ENCODE measurements at places on chromosomes 4 and X.
A peak's percentile ranks its signal among the peaks of the same experiment; 100 is the strongest.

GRCh38 chr4:15348695-15349094, 79.1 kb upstream of the C1QTNF7 start:
- no peak for DNase-seq

GRCh38 chr4:185869427-185869826, 57.4 kb upstream of the SORBS2 start:
- no peak for DNase-seq

DNA sequence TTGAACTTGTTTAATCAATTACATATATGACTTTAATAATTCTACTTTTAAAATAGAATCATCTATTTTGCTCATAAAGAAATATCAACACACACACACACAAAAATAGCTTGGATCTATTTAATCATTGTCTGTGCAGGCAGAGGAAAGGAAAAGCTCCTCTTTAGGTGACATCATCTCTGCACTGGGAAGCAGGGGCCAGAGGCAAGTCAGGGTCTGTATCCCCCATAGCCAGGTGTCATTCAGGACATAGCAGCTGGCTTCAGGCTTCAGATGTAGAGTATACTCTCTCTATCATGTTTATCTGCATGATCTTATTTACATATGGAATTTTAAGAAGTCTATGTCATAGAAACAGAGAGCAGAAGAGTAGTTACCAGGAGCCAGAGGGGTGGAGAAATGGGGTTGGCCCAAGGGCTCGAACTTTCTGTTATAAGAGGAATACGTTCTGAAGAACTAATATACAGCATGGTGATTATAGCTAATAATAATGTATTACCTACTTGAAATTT, 110.4 kb upstream of the LDB2 start:
- no peak for DNase-seq

- no peak for DNase-seq
Observed at GRCh38 chrX:74351760-74352159, 47.8 kb downstream of the ZCCHC13 start.

DNA sequence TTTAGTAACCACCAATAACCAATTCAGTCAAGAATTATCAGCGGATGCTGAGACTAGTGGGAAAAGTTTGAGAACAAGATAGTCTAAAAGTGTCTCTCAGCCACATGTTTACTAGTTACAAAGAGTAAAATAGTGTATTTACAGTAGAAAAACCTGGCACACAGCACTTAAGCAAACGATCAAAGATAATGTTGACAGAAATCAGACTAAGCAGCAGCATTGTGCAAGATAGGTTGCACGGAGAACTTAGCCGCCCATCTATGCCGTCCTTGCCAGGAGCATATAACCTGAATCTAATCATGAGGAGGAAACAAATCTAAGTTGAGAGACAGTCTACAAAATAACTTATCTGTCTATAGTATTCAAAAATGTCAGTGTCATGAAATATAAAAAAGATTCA, 35.3 kb downstream of the KLHL5 start:
- DNase-seq = no peak

GRCh38 chr4:16078195-16078760, 5.5 kb downstream of the PROM1 start:
- no peak for DNase-seq

- no peak for DNase-seq
Observed at GRCh38 chr4:172758586-172759340, 409.8 kb upstream of the GALNT7 start.

DNA sequence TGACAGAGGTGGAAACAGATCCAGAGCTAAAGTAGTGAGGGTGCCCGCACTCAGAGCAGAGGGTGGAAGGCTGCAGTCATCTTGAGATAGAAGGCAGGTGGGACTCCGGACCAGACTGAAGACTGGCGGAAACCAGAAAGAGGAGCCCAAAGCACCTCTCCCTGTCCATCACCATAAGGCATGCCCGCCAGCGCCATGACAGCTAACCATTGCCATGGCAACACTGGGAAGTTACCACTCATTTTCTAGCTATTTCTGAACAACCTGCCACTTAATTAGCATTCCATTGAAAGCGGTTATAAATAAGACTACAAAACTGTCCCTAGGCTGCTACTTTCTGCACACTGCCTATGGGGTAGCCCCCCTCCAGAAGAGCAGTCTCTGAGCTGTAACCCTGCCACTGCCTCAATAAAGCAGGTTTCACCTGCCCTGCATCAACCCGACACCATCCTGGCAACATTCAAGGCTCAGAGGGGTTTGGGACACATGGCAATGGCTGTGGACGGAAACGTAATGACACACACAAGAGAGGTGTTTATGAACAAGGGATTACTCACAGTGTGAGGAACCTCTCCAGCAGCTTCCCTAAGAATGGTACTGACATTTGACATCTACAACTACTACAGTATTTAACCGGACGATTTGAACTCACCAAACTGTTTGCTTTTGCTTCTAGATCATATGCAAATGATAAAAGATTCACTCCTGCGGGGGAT, 27.8 kb upstream of the FGFBP2 start:
- no peak for DNase-seq

DNA sequence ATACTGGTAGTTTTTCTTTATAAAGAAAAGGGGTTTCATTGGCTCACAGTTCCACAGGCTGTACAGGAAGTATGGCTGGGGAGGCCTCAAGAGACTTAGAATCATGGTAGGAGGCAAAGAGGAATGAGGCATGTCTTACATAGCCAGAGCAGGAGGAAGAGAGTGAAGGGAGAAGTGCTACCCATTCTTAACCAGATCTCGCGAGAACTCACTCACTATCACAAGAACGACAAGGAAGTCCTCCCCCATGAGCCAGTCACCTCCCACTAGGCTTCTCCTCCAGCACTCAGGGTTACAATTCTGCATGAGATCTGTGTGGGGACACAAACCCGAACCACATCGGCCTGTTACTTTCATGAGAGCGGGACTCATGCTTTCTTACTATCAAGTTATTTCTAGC, 240.5 kb downstream of the TENM3 start:
- no peak for DNase-seq

DNA sequence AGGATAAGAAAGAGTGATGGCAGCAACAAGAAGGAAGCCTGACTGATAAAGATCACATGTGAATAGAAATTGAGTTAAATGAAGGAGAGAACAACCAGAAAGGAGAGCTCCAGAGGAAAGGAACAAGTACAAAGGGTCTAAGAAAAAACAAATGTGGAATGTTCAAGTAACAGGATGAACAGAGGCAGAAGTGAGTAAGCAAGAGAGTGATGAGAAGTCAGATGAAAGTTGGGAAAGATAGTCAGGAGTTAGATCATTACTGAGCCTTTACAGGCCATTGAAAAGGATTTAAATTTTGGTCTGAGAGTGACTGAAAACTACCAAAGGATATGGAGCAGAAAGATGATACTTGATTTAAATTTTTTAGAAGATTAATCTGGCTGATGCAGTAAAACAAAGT, 38.1 kb downstream of the NFXL1 start:
- no peak for DNase-seq

DNA sequence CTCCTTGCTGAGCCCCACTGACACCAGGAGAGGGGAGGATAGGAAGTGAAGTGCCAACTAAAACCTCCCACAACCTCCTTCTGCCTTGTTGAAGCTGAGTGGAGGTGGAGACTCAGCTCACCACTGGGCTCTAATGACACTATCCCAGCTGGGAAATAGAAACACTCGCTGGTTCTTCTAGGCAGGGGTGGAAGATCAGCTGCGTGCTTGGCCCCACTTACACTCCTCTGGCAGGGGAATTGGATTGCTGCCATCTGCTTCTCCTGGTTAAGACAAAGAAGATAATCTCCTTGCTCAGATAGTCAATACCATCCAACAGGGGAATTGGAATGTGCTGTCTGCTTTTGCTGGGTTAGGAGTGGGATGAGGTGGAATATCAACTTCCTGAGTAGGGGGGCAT, 392.5 kb downstream of the ZNF674 start:
- DNase-seq = no peak

DNA sequence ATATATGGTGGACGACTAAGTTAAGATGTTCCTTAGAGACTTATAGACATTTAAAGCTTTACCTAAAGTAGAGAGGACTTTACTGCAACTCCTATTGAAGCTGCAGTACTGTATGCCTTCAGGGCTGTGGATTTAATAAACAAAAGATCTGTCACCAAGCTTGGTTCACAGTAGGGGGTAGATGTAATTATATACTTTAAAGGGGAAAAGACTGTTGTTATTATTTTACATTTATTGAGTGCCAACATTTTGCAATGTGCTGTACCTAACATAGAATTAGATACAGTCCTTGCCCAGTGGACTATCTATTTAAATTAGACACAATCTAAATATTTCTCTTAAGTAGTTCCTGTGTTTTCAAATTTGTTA, 67.2 kb downstream of the SLIT2 start:
- DNase-seq = no peak

DNA sequence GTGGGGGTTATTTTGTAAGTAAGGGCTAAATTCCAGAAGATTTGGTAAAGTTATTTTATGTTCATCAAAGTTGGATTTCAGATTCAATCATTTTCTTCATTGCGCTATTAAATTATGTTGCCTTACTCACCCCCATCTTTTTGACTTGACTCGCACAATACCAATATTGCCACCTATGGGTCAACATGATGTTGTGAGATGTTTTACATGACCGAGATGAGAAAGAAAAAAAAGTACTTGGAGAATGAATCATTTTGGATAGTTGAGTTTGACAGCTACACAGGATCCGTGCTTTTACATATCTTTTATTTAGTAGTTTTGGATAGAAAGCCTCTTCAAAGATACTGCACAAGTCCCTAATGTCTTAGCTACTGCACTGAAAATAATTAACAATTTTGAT, 224.2 kb upstream of the EMCN start:
- DNase-seq = no peak

- DNase-seq = no peak
Observed at GRCh38 chr4:167509551-167509950, 275.3 kb upstream of the SPOCK3 start.

GRCh38 chr4:79604152-79604551, 196.1 kb upstream of the GK2 start:
- DNase-seq = no peak

GRCh38 chrX:2848871-2849301, 20.2 kb downstream of the GYG2 start:
- no peak for DNase-seq

DNA sequence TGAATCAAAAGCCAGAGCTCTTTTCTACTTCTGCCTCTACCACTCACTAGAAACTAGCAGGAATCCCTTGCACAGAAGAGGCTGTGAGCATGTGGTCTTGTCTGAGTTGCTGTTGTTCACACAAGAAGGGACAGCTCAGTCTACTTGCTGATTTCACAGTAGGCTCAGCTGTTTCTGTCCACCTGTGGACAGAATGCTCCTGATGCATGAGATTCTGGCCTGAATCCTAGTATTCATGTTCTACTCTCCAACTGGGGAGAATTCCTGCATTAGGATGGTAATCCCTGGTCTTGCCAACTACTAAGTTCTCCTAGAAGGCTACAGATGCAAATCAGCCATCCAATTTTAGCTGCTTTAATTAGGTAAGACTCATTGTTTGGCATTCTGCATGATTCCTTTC, 112.8 kb downstream of the PPA2 start:
- no peak for DNase-seq

- DNase-seq = no peak
Observed at GRCh38 chr4:145170223-145170622, 10.2 kb downstream of the OTUD4 start.

GRCh38 chrX:12548746-12549145, 242.5 kb upstream of the PRPS2 start:
- DNase-seq = no peak

DNA sequence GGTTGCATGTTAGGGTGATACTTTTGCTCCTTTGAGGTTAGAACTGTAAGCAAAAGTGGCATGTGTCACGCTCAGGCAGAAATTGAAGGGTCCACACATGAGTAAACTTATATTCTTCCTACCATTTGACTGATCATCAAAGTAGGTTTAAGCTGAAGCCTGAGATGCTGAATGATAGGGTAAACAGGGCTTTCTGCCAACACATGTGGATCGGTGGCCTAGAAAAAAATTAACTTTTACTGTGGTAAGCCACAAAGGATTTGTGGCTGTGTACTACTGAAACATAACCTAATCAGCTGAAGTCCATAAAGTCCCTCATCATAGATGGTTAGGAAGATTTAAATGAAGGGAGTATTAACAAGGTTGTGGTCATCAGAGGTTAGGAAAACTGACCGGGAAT, 1070.1 kb downstream of the STPG2 start:
- no peak for DNase-seq

DNA sequence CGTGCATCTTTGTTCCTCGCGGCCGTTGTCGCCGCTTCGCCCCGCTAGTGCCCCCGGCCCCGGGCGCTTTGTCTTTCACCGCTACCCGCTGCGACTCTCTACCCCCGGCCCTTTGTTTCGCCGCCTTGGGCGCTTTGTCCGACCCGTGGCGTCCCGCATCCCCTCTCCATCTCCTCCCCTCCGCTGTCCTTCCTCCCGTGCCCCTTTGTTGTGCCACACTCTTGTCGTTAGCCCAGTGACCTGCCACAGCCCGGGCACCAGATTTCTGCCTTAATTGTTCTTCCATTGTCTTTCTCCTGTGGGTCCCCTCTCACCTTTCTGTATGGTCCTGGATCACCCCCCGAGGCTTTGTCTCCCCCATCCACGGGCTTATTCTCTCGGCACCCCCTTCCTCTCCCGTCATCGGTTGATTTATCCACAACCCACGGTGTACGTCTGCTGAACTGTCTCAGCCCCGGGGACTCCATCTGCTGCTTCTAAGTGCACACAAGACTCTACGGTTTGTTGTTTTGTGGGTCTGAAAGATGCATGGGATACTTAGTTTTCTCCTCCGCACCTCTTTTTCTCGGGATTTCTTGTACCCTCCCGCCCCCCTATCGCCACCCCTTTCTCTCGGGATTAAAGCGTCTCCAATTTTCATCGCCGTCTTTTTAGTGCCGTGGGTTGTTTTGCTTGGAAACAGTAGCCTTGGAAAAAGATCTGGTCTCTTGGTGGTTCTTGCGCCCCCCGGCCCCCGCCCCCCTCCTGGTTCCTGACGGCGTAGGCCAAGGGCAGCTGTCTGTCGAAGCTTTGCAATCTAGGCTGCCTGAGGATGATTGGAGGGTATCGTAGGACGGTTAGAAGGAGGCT, 783 bp downstream of the RBPJ start:
- DNase-seq = peak; percentile 47

DNA sequence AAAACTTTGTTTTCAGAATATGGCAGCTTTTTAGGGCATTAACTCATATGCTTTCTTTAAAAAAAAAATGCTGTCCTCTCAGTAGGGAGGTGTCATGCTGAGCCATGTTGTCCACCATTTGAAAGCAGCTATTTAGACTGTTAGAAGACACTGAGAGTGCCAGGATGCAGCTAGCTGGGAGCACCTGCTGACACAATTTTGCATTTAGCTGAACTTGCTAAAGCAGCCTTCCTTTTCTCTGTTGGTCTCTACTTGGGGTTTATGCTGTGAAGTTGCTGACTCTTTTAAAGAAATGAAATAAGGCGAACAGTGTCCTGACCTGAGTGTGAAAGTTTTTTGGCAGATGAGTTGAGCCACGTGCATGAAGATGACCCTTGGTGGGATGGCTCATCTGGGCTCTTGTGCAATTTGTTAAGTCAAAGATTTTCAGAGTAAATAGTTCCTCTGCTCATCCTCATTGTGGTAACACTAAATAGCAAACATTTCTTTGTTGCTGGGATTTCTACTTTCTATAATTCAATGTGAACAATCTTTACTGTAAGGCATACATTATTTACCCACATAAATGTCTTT, 64.5 kb downstream of the CDS1 start:
- DNase-seq = no peak

GRCh38 chrX:1592470-1593142, 1.2 kb downstream of the AKAP17A start:
- DNase-seq = peak; percentile 30

- no peak for DNase-seq
Observed at GRCh38 chr4:81783558-81783957, 311.9 kb upstream of the RASGEF1B start.

All from activated CD4-positive, alpha-beta T cell treated with anti-CD3 and anti-CD28 coated beads, Interleukin-2, amount 50 U/mL, for 48 hours (primary cell).